Hepatic stellate cell (primary cell): ENCODE measurements at places on chromosomes 12 and 14.

DNA sequence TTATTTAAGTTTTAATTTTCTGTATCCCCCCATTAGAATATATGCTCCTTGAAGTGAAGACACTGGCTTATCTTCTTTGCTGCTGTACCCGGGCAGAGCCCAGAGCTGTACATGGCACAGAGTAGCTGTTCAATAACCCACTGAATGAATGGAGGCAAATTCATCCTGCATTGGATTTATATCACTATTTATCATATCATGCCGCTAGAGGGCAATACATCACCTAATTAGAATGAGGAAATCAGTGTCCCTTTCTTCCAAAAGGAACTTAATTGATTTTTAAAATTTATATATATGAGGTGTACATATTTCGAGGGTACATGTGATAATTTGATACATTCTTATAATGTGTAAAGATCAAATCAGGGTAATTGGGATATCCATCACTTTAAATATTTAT, 89.2 kb upstream of the TMEM260 start:
- DNase-seq: no peak

DNA sequence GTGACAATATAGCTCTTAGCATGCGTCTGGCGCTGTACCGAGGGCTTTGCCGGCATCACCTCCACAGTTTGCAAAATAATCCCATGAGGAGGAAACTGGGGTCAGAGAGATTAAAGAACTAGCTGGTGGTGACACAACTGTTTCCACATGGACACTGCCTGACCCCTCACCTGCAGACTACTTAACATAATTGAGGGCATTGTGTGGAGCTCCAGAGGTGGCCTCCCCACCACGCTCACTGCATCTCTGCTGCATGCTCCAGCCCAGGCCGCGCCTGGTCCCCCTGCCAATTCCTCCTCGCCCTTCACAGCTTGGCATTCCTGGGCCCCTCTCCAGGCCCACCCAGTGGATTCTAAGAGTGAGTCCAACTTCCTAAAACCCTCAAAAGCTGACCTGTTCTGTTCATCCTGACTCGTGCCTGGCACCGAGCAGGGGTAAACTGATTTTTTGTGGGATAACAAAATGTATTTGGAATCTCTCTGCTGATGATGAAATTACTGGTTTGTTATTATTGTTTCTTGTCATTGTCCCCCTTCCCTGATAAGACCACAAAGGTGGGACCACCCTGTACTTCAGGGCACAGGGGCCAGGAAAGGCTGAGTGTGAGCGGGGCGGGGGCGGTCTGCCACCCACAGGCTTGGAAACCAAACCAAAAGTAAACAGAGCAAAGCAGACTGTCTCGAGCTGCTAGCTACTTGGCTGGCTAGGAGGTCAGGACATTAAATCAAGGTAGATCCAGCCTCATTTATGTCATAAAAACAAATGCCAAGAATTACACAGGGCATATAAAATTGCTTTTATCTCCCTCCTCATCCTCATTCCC, 40.6 kb downstream of the CHGA start:
- DNase-seq: no peak

GRCh38 chr14:93103392-93104080, 12.2 kb downstream of the ITPK1 start:
- DNase-seq: peak; percentile 44

DNA sequence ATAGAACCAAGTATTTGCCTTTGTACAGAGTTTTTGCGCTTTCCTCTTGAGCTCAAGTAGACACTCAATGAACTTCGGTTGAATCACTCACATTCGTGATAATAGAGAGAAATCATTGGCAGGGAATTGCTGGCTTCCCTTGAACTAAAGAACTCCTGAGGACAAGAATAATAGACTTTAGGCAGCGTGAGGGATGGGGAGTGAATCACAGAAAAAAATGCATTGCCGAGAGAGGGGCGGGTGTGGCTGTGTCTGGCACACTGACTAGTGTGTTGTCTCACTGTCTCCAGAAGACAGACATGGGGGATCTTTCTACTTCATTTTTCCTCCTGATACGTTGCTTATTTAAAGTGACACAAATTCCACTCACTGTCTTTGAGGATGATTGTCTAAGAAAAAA, 805.2 kb downstream of the BCL11B start:
- DNase-seq: no peak

DNA sequence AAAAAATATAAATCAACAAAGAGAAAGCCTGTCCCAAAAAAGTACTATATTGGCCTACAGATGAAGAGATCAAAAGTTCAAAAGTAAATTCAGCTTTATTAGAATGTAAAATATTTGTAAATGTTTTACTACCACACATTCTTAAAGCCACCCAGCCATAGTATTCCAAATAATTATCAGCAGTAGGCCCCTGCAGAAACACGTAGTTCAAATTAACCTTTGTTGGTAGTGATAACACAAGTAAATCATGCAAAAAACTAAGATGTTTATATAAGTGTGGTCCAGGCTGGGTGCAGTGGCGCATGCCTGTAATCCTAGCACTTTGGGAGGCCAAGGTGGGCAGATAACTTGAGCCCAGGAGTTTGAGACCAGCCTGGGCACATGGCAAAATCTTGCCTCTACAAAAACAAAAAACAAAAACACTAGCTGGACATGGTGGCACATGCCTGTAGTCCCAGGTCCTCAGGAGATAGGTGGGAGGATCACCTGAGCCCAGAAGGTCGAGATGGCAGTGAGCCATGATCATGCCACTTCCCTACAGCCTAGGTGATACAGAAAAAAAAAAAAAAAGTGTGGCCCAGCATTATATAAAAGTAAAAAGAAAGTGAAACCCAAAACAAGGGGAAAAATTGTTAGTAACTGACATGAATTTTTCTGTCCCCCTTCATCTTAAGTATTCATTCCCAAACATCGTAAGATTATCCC, 17.9 kb downstream of the SPTLC2 start:
- no peak for DNase-seq

- no peak for DNase-seq
Observed at GRCh38 chr14:100281286-100282082, 24.8 kb downstream of the SLC25A29 start.

- peak; percentile 1 for DNase-seq
Observed at GRCh38 chr14:80356413-80356812, 145.1 kb upstream of the DIO2 start.

DNA sequence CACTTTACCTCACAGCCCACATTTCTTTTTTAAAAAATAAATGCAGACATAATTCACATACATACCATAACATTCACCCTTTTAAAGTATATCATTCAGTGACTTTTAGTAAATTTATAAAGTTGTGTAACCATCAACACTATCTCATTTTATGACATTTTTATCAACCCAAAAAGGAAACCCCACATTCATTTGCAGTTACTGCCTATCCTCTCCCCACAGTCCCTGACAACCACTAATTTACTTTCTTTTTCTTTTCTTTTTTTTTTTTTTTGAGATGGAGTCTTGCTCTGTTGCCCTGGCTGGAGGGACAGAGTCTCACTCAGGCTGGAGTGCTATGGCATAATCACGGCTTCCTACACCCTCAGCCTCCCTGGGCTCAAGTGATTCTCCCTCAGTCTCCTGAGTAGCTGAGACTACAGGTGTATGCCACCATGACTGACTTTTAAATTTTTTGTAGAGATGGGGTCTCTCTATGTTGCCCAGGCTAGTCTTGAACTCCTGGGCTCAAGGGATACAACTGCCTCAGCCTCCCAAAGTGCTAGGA, 1.5 kb upstream of the EP400 start:
- DNase-seq: no peak

DNA sequence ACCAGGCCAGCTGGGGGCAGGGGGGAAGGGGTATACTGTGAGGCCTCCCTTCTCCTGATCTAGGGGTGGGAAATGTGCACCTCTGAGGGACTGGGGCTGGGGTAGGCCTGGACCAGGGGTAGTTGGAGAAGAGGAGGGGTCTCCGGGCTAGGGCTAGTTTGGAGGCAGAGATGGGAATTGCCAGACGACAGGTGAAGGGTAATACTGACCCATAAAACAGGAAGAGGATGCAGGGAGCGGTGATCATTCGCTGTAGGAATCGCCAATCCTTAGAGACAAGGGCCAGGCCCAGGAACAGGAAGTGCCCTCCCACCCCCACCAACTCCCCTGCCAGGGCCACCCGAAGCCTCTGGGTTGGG, 4.4 kb downstream of the SLC22A17 start:
- DNase-seq: no peak

GRCh38 chr12:71447691-71448132, 8.1 kb downstream of the LGR5 start:
- DNase-seq: no peak

GRCh38 chr12:5718680-5719079, 226.4 kb downstream of the ANO2 start:
- no peak for DNase-seq

DNA sequence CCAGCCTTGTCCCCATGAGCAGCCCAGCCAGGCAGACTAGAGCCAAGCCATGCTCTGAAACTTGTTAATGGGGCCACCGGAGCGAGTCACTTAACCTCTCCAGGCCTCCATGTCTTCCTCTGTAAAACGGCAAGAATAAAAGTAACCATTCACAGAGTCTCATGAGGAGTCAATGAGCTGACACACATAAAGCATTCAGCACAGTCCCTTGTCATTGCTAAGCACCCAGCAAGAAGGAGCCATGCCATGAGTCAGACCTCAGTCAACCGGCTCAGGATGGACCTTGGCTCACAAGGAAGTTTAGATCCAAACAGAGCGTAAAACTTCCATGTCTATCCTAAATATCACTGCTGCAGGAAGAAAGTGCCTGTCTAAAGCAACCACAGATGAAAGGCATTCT, 10.6 kb downstream of the FICD start:
- DNase-seq: peak; percentile 71

DNA sequence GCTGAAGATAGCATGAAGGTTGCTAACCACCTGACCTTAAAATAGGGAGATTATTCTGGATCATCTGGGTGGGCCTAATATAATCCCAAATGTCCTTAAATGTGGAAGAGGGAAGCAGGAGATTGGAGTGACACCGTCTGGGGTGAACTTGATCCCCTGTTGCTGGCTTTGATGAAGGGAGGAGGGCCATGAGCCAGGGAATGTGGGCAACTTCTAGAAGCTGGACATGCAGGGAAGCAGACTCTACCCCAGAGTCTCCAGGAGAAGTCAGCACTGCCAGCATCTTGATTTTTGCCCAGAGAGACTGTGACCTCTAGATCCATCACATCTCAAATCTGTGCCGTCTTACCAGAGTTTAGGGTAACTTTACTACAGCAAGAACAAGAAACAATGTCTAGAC, 9.2 kb upstream of the KRT5 start:
- DNase-seq: no peak

GRCh38 chr12:30197392-30198057, 413.8 kb upstream of the TMTC1 start:
- peak; percentile 19 for DNase-seq

DNA sequence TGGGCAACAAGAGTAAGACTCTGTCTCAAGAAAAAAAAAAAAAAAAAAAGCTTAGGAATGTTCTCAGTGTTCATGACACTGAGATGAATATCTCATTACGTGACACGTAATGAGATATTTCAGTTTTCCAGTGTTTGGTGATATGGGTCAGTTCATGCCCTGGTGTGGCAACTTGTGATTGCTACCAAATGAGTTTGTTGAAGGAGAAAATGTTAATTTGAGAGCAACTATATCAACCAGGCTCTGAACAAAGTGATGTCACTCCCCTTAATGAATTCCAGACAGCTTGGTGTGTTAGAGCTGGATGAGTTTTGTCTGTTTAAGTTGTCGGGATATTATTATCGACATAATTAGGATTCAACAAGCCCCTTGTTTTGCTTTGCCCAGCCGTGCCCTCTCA, 211.7 kb downstream of the DPF3 start:
- no peak for DNase-seq

GRCh38 chr14:58109744-58110143, 42.3 kb downstream of the ARMH4 start:
- no peak for DNase-seq

- DNase-seq: no peak
Observed at GRCh38 chr12:65081496-65081895, 39.6 kb downstream of the WIF1 start.

DNA sequence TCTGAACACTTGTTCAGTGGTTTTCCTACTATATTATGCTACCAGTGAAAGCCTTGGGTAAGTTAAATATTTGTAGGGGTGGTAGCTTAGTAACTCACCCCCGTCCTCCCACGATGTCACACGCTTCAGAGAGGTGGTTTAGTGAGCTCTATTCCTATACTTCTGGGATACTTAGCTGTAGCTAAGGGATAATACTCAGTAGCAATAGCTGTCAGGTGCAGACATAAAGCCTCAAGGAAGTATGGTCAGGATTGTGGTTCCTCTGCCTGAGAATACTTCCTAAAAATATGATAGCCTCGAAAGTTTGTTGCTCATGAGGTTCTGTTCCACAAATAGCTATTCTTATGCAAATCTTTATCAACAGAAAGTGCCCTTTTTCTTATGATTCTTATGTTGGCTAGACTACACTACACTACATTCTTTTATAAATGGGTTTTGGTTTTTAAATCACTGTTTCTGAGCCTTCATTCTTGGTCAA, 11.9 kb downstream of the DLST start:
- no peak for DNase-seq

DNA sequence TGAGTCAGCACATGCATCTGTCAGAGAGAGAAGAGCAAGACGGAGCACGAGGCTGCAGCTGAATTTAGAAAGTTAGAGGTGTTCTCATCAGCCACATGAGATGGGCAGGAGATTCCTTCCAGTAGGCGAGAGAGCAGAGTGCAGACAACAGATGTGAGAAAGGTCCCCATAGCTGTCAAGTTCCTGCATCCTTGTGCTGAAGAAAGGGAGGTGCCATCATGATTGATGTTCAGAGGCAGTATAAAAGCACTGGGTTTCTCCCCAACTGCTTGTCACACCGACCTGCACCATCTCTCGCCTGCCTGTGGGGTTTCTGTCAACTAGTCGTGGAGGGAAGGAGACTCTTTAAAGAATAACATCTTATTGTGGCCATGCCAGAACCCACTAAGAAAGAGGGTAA, at the start of gene MYBPC1:
Gene MYBPC1, plus strand, starts transcription at position 272 of the 400 bp plus-strand sequence. Its CDS starts 100 bp downstream, at position 372.
- no peak for DNase-seq

- no peak for DNase-seq
Observed at GRCh38 chr12:5124401-5124800, 80.7 kb downstream of the KCNA5 start.

DNA sequence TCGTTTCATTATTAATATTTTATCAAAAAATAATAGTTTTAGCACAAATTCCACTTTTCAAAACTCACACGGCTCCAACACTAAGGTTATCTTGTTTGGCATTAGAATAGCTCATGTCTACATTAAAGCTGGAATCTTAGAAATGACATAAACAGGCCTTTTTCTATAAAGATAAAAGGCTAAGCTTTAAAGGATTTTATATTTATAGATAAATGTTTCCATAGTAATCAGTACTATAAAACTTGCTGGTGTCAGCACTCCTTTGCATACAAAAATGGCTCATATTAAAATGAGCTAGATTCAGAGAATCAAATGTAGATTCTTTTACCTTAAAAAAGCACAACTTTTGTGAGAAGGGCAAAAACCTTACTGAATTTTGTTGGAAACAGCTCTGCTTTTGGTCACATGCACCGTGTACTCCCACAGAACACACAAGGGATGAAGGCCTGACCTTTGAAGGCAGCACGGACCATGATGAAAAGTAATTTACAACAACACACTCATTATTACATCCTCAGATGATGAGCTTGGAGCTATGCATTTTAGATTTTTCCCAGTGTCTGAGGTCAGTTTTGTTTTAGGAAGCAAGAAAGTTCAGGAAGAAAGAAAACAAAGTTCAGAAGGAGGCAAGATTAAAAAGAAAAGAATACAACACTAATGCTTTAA, 202.8 kb downstream of the BCAT1 start:
- DNase-seq: no peak
